AG08396 (cell line): ENCODE measurements at places on chromosomes 7 and 10.

DNA sequence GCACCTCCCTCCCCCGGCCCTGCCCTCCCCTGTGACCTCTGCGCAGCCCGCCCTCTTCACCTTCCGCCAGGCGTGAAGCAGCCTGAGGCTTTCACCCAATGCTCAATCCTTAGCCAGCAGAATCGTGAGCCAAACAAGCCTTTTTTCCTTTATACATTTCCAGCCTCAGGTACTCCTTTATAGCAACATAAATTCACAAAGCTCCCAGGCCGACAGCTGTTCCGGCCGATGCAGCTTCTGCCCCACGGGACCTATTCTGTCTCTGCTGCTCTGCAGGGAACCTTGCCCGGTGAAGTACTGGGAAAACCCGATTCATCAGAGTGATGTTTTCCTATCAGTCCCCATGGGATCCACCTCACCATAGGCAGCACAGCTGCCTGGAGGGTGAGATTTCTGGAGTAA lies 87.4 kb downstream of the CHST15 start:
- DNase-seq = no peak

GRCh38 chr10:36647540-36647939 lies 477.9 kb upstream of the ANKRD30A start:
- no peak for DNase-seq

DNA sequence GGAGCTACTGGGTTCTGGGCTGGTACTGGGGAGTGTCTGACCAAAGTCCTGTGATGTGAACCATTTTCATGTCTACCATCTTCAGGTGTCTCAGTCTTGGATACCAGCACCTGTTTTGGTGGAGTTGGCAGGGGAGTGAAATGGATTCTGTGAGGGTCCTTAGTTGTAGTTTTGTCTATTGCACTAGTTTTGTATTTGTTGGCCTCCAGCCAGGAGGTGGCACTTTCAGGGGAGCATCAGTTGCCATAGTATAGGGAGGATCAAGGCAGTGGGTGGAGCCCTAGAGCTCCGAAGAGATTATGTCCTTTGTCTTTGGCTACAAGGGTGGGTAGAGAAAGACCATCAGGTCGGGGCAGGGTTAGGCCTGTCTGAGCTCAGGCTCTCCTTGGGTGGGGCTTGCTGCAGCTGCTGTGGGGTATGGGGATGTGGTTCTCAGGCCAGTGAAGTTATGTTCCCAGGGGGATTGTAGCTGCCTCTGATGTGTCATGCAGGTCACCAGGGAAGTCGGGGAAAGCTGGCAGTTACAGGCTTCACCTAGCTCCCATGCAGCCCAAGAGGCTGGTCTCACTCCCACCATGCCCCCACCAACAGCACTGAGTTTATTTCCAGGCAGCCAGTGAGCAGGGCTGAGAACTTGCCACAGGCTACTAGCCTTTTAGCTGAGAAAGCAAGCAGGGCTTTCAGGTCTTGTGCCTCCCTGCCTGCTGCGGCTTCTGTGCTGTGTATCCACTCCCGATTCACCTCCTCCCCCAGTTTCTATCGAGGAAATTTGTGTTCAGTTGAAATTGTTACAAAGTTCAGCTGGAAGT lies 153.1 kb downstream of the ZNF365 start:
- DNase-seq = no peak

GRCh38 chr7:20352573-20353306 lies 22.0 kb downstream of the ITGB8 start:
- DNase-seq = no peak
